ENCODE measurements at places on chromosomes 3 and 15.

GRCh38 chr15:81263477-81263876, 60.5 kb downstream of the STARD5 start:
- DNase-seq, result no peak

GRCh38 chr15:82849556-82850512, 40.4 kb downstream of the WHAMM start:
- no peak for DNase-seq

DNA sequence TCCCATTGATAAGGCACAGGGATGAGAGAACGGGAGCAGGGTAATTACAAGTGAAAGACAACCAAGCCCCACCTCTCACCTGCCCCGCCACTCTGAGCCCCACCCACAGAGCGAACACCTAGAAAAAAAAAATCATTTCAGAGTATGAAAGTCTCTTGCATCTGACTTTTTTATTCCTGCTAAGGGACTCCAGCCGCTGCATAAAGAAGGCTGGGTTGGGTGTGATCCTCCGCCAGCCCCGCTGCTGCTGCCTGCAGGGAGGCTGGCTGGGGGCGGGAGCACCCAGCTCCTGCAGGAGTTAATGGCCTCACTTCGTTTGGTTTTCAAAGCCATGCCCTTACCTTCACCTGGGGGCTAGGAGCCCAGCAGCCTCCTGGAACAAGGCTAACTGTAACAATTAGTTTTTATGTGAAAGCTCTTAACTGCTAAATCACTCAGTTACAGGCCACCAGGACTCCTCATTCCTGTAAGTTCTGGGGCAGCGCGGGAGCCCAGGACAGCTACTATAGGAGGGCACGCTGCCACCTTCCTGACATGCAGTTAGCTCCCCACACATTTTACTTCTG, 78.0 kb upstream of the SNRPA1 start:
- DNase-seq, result no peak

DNA sequence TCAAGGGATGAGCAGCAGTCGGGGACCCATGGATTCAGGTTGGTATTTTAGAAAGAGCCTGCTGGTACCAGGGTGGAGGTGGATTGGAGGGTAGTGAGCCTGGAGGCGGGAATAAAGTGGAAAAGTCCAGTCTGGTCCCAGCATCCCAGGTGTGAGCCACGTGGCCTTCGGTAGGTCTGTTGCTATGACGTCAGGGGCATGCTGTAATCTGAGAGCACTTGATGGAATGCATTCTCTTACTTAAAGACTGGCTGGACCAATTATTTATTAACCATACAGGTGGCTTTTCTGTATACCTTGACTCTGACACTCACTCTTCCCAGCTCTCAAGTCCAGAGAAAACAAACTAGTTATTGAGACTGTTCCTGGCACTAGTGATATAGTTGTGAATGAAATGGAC, 389.9 kb upstream of the RGMA start:
- no peak for DNase-seq

- DNase-seq, result no peak
Observed at GRCh38 chr3:167456157-167456799, 17.6 kb downstream of the SERPINI2 start.

DNA sequence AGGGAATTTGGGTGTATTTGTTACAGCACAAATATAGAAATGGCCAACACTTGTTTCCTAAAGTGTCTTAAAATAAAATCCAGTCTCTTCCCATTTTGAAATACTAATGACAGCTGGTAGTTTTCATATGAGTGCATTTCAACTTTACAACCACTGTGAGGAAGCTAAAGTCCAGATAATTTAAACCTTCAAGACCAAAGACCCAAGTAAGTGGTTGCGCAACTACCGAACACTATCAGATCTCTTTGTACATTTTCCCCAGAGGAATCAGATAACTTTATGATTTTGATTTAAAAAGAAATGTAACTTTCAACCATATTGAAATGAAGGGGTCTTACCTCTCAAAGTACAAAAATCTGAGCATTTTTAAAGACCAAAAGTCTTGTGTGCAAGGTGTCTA, 14.3 kb downstream of the BCL2L10 start:
- no peak for DNase-seq

GRCh38 chr3:74592359-74592758, 22.1 kb downstream of the CNTN3 start:
- no peak for DNase-seq

DNA sequence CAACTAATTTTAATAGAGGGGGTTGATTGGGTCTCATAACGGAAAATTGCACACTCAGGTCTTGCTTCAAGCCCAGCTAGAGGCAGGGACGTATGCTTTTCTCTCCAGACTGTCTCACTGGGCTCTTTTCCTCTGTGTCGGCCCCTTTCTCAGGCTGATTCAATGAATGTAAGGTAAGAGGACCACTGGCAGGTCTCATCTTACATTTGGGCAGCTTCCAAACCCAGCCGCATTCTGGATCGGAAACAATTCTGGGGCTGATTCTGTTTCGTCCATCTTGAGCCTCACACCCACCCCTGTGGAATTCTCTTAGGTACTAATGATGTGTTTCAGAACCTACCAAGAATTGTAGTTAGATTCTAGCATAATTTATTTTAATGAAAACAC, 40.7 kb downstream of the TMEM212 start:
- no peak for DNase-seq

- DNase-seq, result no peak
Observed at GRCh38 chr15:69653846-69654245, 201.2 kb downstream of the RPLP1 start.

DNA sequence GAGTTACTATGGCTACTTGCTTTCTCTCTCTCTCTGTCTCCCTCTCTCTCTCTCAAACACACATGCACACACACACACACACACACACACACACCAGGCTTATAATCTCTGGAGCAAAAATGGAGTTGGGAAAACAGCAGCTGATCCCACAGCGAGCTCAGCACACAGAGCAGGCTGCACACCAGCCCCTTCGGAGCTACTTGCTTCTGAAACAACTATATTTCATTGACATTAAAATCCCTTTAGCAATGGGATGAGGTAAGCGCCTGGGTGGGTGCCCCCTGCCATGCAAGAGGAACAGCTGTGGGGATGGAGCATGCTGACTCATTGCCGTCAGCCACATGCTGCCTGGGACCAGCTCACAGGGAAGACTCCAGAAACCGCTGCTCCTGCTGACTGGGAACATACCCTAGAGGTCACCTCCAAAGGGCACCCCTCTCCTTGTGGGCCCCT, 45.7 kb downstream of the B3GNT5 start:
- no peak for DNase-seq

DNA sequence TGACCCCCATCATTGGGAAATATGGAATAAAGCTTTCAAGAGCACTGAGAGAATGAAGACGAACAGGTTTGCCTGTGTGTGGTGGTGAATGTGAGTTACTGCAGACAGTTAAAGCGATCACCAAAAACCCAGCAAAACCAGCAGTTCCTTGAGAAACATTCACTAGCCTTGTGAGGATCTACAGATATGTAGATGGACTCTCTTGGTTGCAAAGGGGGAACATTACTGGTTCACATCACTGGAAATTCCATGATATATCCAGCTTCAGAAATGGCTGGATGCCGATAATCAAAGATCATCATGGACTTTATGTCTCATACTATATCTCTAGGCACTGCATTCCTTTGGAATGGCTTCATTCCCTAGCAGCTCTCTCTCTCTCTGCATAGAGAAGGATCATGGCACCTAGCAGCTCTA, 10.2 kb upstream of the HERC1 start:
- DNase-seq, result no peak

DNA sequence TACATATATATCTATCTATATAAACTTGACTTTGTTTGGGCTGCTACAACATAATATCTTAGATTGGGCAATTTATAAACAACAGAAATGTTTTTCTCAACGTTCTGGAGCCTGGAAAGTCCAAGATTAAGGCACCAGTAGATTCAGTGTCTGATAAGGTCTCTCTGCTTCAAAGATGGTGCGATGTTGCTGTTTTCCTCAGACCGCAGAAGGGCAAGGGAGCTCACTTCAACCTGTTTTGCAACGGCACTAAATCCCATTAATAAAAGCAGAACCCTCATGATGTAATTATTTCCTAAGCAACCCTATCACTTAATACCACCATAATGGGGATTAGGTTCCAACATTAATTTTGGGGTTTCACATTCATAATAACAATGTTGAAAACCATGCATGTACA, 1134.8 kb downstream of the NSUN3 start:
- no peak for DNase-seq

GRCh38 chr3:165532851-165533250, 304.4 kb downstream of the BCHE start:
- no peak for DNase-seq

DNA sequence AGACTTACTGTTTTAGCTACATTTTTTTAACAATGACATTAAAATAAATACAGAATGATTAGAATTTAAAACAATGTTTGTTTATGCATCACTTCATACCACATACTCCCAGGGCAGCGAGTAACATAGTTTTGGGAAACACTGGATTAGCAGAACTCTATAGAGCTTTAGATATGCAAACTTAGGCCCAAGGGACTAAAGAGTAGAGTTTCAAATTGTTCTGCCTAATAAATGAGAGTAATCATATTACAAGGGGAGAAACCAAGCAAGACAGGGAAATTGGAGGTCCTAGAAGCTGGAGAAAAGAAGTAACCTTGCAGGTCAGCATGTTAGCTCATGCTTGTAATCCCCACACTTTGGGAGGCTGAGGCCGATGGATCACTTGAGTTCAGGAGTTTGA, 3.6 kb upstream of the DAZL start:
- DNase-seq, result no peak

DNA sequence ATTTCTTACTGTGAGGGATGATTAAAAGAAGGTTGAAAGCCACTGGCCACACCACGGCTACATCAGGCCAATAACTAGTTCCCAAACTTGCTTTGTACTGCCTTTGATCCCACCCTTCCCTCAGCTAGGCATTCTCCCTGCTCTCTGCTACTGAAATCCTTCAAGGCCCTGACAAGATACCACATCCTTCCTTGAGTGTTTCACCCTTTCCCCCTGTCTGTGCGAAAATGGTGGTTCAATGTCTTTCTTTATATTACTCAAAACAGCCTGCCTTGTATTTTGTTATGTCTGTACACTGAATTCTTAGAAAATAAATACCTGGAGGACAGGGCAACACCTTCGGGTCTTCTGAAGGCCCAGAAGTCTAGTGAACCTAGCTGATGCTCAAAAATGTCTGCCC, 932 bp upstream of the VPS8 start:
- no peak for DNase-seq

DNA sequence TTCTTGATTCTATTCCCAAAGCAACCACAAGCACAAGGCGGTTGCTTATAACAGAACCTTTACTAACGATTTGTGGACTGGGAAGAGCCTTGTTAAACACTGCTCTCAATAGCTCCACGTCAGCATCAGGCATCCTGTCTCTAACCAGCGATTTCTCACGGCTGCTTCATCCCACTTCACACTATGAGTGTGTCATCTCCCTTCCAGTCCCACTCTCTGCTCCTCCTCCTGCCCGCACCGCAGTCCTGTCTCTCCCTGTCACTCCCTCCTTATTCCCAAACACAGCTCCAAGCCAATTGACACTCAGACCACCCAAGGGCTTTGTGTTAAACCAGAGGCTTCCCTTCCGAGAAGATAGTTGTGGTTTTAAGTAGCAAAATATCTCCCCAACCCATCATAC, 94.8 kb downstream of the ABHD5 start:
- no peak for DNase-seq

GRCh38 chr15:49731187-49732099, 110.6 kb downstream of the DTWD1 start:
- no peak for DNase-seq

DNA sequence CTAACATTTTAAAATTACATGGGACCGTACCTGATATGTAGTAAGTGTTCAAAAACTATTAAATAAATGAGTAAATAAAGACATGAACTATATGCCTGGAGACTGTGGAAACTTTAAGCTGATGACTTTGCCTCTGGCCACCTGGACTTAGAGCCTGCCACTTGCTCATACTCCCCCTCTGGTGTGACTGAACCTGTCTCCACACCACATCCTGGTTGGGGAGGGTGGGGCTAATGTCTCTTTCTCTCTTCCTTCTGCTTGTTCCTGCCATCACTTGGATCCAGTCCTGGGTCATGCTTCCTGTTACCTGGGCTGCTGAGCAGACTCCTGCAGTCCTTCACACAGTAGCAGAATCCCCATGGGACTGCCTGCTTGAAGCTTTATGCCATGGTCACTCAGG, 8.2 kb upstream of the TMEM158 start:
- DNase-seq, result no peak

DNA sequence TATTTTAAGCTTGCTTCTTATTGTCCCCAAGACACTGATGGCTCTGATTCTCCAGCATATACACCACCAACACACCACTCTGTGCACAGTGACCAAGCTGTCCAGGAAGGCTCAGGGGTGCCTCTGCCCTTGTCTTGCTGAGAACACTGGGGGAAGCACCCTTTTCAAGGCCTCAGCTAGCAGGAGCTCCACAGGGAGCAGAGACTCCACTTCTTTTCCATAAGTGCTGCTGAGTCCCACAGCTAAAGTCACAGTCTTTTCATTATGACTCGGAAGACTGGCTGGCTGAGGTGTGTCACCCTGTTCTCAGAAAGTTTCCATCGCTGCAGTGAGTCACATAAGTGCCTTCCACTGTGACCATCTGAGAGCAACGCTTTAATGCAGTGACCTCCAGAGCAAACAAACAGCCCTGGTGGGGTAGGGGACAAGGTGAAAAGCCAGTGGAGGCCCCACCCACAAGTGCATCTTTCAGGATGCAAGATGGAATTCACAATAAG, 226.9 kb upstream of the CHRNA7 start:
- no peak for DNase-seq

GRCh38 chr3:4065085-4065484, 238.1 kb upstream of the SETMAR start:
- no peak for DNase-seq
